Activated CD4-positive, CD25-positive, alpha-beta regulatory T cell (primary cell): ENCODE measurements at places on chromosomes 2 and 18.

GRCh38 chr18:78632111-78632541, 347.5 kb upstream of the SALL3 start:
- DNase-seq, result no peak

DNA sequence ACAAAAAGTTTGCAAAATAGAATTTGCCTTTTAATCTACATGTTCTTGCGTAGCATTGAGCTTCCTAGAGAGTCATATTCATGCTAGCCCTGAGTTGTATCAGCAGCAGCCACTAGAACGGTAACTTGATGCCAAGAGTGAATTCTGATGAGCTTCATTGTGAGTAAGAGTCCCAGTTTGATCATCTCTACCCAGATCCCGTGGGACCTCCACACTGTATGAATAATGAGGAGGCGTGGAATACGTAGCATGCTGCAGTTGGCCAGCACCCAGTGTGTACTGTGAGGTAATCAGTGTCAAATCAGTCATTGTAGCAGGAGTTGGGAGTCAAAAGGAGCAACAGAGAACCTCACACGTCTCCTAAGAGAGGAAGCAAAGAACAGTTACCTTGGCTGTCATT, 197.9 kb downstream of the NEDD4L start:
- no peak for DNase-seq

GRCh38 chr2:177052471-177052870, 160.1 kb upstream of the HNRNPA3 start:
- DNase-seq, result no peak

GRCh38 chr2:188813857-188814256, 160.3 kb upstream of the COL3A1 start:
- DNase-seq, result no peak

DNA sequence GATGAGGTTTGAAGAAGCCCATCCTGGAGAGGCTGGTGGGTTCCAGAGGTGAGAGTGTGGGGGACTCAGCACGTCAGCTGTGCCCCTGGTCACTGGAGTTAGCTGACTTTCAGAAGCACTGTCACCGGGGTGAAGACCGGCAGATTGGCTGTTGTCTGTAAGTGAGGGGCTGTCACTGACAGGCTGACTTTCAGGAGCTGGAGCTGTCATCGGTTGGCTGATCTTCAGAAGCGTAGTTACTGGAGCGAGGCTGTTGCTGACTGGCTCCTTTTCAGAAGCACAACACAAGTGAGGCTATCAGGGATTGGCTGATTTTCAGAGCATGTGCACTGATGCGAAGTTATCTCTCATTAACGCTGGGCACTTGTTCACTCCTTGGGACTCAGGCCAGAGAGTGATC, 738.4 kb upstream of the ID2 start:
- no peak for DNase-seq

- no peak for DNase-seq
Observed at GRCh38 chr2:1707771-1708418, 36.4 kb downstream of the PXDN start.

DNA sequence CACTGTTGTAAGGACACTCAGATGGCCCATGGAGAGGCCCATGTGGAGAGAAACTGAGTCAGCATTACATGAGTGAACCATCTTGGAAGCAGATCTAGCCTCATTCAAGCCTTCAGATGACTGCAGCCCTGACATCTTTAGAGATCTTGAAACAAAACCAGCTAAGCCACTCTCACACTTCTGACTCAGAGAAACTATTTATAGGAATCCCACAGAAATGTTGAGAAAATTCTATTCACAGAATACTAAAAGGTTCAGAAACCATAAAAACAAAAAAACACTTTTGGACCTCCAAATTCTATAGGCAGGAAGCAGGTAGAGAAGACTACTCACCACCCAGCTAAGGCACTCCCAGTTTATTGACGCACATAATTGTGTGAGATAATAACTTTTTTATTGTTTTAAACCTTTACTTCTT, 8.7 kb downstream of the TMEM169 start:
- no peak for DNase-seq

- no peak for DNase-seq
Observed at GRCh38 chr2:73063472-73063871, 8.0 kb downstream of the SFXN5 start.

GRCh38 chr2:238431-238830, 25.4 kb downstream of the SH3YL1 start:
- DNase-seq, result no peak

- no peak for DNase-seq
Observed at GRCh38 chr2:54685263-54685775, 38.1 kb upstream of the EML6 start.
